Mucosa of descending colon (tissue), 3 donors: ENCODE measurements at places on chromosomes 11 and 22. TPM values are rescaled to one million over a fixed set of nuclear protein-coding genes. Genes with fewer than 3 reads are reported as not detected.

The OR5A1 gene
- total RNA-seq: not detected

GRCh38 chr22:47225931-47226633, 463.6 kb downstream of the TBC1D22A start:
- no peak for DNase-seq

- DNase-seq: no peak
Observed at GRCh38 chr11:74579577-74580270, 12.7 kb upstream of the POLD3 start.

- DNase-seq: no peak
Observed at GRCh38 chr11:117281159-117281558, 10.0 kb upstream of the BACE1-AS start.

DNA sequence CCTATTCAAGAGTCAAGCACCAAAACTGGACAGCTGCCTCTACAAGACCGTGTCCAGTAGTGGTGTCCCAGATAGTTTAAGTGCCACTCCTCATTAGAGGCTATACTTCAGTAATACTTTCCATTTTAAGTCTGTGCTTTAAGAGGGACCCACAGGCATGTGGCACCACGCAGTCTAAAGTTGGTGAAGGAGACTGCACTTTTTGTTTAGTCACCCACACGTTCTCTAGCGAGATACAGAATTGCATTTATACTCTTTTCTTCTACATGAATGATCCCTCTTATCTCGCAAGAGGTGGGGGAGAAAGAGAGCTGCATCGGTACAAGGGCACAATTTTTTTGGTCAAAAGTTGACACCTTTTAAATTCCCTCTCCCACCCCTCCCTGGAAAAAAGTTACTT, 41.5 kb downstream of the DDX6 start:
- no peak for DNase-seq

GRCh38 chr22:45225732-45226502, 14.8 kb downstream of the KIAA0930 start:
- DNase-seq: no peak
